ENCODE measurements at places on chromosomes 3 and 15.

DNA sequence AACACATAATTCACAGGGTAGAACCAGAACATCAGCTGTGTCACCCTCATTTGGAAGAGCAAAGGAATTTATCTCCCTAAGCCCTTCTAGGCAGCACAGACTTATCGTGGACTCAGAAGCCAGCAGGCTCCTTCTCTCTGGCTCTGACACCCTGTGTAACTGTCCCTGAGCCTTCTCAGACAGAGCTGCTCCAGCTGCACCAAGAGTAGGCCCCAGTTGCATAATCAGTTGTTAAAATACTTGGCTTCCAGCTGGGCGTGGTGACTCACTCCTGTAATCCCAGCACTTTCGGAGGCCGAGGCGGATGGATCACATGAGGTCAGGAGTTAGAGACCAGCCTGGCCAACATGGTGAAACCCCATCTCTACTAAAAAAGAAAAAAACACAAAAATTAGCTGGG, 49.4 kb upstream of the ACVR2B start:
- DNase-seq = no peak

- DNase-seq = no peak
Observed at GRCh38 chr15:90161950-90162361, 39.2 kb upstream of the SEMA4B start.

GRCh38 chr3:150721285-150722130, 17.8 kb upstream of the ERICH6 start:
- no peak for DNase-seq

DNA sequence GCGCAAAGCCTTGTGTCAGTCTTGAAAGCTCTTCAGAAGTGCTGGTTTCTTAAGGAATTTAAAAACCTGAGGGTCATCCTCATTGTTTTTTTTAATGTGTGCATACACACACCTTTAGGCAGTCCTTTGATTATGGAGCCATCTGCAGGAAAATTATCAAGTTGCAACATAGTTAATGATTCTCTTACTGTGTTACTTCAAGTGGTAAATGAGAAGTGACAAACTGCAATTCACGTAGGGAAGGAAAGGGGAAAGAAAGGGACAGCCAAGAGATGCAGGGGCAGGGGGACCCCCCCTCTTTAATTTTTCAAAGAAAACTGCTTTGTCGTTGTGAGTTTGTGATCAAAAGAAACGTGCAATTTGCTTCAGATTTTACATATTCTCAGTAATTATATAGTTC, 162.4 kb upstream of the CGNL1 start:
- DNase-seq = no peak

DNA sequence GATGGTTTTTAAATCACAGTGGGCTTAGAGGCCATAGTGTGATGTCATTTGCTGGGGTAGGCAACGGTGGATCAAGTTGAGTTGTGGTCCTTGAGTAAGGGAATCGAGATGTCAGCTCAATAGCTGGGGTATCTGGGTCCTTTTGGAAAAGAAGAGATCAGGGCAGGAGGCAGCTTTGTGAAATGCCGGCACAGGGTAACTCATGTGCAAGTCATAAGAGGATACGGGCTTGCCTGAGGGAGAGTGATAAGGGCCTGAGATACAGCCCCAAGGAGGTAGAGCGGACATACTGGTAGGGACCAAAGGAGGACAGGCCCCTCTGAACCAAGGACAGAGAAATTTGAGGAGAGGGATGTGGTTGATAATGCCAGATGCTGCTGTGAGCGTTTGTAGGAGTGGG, 4.2 kb upstream of the FAM131A start:
- DNase-seq = no peak

DNA sequence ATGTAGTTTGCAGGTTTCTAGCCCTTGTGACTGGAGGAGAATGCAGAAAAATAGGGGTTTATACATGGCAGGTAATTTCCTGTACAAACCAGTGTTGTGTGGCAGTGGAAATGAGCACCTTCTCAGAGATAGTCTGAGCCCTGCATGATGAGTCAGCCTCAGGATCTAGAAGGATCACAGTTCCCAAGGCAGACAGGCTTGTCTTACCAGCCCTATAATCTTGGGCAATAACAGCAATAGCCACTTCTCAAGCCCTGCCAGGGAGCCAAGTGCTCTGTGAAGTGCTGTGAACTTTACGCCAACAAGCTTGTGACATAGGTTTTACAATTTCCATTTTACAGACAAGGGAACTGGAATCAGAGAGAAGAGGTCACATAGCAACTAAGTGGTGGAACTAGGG, 89.4 kb downstream of the CD47 start:
- DNase-seq = no peak

DNA sequence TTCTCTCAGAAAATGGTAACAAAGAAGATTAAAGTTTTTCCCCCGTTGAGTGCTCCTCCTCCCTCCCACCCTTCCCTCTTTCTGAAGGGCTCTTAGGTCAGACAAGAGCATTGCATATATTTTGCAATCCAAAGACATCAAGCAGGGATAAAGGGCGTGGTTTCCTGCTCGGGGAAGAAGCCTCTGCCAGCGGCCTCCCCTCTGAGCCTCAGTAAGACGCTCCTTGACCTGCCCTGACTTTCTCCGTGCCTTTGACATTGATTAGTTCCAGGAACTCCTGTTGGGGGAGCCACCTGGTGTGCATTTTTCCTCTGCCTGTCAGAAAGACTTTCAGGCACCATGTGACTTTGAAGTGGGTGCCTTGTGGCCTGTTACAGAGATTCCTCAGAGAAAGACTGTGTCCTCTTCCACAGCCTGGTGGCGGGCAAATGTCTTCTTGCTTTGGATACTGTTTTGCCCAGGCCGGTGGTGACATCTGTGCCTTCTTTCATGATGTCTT, 87.2 kb upstream of the TBL1XR1 start:
- peak; percentile 62 for DNase-seq

GRCh38 chr15:73944161-73945129, 18.2 kb downstream of the LOXL1 start:
- no peak for DNase-seq

GRCh38 chr15:64847876-64848716, 6.4 kb downstream of the PLEKHO2 start:
- DNase-seq = no peak

GRCh38 chr3:127848131-127849129, 26.1 kb upstream of the MGLL start:
- DNase-seq = no peak

DNA sequence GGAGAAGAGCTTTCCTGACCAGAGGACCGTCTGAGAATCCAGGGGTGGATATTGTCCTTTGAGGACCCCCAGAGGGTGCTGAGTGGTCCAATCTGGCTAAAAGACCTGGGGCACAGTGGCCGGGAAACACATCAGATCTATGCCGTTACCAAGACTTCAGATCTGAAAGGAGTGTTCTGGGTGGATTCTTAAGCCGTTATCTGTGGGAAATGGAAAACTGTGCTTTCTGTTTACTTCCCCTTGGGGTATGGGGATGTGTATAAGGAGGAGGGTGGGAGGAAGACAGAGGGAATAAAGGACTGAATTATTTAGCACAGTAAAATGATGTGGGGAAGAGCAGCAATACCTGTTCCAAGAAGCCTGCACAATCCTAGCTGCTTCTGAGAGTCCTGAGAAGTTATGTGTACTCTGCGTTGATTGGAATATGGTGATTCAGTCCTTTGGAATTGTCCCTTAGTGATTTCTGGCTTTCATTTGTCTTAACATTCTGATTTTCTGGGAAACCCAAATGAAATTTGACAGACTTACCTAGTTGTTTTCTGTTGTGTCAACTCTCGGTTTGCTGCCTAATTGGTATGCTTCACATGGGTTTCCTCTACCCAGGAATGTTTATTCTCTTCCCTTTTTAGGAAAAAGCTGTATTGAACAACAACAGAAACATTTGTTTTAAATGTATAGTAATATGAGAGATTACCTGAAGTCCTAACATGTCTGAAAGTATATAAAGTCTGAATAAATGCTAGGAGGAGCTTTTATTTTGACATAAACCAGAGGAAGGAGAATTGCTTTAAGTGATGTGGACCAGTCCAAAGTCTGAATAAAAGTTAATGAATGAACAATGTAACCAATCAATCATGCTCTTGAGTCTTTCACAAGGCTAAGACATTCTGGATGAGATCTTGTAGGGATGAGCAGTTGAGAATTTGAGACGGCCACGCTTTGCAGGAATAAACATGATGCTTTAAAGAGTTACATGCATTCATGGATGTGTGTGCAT, 427.1 kb upstream of the C2CD4B start:
- no peak for DNase-seq

GRCh38 chr3:188761439-188761838, 410.3 kb upstream of the TPRG1 start:
- DNase-seq = no peak

GRCh38 chr15:23736033-23736673, 49.0 kb upstream of the NDN start:
- no peak for DNase-seq

- DNase-seq = peak; percentile 63
Observed at GRCh38 chr3:197791892-197792647, 1.0 kb downstream of the LRCH3 start.

- no peak for DNase-seq
Observed at GRCh38 chr3:159189994-159190669, 388.3 kb downstream of the MFSD1 start.

DNA sequence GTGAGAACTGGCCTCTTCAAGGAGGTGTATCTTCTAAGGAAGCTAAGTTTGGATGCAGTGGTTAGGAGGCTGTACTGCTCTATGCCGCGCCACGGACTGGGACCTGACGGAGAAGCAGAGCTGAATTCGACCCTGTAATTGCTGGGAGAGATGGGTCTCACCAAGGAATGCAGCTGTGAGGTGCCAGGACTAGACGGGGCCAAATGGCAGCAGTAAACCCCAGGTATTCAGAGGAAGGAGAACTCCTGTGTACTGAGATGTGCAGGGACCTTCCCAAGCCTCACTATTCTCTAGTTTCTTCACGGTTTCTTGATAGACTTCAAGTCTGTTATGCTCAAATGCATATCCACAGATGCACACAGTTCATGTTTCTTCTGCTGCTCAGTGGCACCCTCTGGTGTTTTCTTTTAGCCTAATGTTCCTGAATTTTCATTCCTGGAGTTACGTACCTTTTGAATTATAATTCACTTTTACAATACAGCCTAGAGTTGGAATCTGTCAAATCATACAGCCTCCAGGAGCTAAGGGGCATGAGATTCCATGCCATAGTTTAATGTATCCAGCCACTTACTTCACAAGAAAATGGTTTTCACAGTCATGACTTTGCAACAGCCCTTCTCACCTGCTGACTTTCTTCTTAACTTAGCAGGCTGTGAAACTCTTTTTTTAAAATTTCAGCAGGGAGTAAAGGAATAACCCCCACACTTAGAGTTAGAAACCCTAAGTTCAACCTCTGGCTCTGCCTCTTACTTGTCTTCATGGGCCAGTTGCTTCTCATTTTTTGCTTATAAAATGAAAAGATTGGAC, 61.8 kb downstream of the GLDN start:
- DNase-seq = no peak

- DNase-seq = peak; percentile 43
Observed at GRCh38 chr15:53072077-53072476, 281.9 kb upstream of the ONECUT1 start.

GRCh38 chr3:183044547-183045229, 54.6 kb downstream of the MCCC1 start:
- no peak for DNase-seq

DNA sequence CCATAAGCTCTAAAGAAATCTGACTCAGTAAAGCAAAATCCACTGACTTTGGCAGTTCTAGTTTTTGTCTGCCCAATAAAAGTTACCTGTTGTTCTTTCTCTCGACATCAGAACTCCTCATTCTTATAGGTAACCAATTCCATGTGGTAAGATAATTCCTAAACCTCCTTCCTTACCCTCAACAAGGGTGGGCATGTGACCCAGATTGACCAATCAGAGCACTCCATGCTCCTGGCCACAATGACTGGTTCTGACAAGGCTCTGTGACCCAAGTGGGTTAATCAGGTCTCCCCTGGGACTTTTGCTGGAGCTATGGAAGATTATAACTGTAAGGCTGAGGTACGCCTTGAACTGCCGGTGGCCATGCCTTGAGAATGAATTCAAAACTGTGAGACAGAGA, 31.7 kb downstream of the LINS1 start:
- DNase-seq = no peak

DNA sequence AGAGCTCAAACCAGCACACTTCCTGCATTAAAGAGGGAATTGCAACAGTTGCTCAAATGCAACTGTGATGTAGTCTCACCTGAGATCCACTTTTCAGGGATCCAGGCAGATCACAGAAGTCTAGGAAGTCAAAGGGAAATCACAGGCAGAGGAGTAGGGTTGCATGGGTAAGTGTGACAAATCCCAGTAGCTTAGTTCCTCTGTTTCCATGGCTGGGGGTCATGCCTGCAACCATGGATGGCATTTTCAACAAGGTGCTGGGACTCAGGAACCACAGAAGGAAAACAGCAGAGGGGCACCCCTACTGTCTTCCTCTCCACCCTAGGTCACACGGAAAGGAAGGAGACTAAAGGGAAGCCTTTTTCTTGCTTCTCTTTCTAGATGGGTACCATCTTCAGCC, 36.5 kb upstream of the ARNT2 start:
- no peak for DNase-seq

GRCh38 chr15:39110746-39111145, 470.1 kb upstream of the THBS1 start:
- DNase-seq = no peak

GRCh38 chr3:48544141-48544540, 12.5 kb downstream of the PFKFB4 start:
- no peak for DNase-seq

GRCh38 chr3:39221141-39221530, 28.7 kb upstream of the XIRP1 start:
- no peak for DNase-seq

- no peak for DNase-seq
Observed at GRCh38 chr3:26353097-26353496, 269.5 kb upstream of the LRRC3B start.

DNA sequence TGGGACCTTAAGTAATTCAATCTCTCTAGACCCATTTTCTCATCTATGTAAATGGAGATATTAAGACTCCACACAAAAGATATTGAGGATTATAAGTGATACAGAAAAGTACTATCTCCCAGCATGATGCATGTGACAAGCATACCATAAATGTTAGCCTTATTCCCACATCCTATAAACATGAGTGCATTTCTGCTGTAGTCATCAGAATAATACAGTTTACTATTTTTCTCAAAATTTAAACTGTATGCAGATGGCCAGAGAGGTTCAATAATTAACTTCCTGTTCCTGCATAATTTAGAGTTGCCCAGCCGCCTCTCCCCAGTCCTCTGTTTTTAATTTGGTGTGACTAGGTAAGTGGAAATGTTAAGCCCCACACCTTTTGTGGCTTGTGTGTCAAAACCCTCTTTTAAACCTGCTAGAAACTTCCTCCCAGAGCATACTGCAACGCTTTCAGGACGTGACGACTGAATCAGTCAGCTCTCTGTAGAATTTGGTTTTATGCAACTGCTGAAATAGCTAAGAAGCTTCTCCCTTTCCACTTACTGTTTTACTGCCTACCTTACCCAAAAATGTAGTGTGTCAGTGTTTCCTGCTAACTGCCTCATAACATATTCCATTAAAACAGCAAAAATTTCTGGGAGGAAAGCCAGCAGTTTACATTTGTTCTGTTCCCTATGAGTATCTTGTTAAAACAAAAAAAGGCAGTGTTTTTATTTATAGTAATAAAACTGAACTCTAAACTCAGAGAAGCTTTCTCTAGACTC, 1037.9 kb downstream of the EPHA3 start:
- no peak for DNase-seq

All from activated naive CD4-positive, alpha-beta T cell treated with anti-CD3 and anti-CD28 coated beads for 36 hours (primary cell).